Esophagus squamous epithelium (tissue), 5 donors: ENCODE measurements at places on chromosomes 6 and 20.

DNA sequence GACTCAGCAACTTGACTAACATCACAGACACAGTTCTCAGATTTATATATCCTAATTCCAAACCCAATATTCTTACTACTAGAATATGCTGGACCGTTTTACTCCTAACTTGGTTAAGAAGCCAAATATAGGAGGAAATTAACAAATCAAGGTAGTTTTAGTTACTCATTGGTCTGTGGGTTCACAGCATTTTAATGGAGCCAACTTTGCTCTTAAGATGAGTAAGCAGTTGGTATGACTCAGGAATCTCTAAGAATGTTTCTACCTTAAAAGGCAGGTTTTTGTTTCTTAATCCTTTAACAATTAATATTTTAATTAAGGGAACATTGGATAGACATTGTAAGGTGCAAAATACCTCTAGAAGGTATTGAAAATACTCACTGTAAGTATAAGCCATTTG lies 31.6 kb downstream of the OPRM1 start:
- no peak for DNase-seq

GRCh38 chr20:37545516-37545915 lies 17.8 kb upstream of the BLCAP start:
- DNase-seq: no peak

DNA sequence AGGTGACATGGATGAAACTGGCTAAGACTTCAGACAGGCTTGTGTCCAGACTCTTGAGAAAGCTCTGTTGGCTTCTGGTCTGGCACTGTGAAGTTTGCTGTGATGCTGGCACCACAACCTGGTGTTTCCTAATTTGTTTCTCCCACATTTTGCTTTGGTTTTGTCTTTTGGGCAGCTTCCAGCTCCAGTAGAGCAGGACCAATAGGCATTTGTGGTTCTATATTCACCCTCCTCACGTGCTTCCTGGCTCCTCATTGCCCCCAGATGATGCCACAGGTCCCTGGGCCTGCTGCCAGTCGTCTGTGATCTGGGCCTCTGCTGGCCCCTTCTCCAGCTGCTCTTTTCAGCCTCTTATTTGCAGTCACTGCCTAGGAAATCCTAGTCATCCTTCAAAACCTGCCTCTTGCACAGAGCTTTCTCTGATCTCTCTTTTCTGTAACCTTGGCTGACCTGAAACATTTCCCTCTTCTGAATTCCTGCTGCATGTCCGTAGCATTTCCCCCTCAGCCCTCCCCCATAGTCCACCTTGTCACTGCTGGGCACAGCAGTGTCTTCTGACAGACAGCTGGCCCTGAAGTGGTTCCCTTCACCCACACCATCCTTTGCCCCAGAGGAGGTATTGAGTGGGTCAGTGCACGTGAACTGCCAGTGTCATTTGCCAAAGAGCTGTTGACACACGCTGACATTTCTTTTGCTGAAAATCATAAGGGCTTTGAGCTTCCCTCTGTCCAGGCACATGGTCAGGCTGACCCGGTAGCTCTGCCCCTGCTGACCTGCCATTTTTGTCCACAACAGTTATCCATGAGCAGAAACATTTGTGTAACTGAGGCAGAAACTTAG lies 63.0 kb downstream of the PTPN1 start:
- DNase-seq: no peak

DNA sequence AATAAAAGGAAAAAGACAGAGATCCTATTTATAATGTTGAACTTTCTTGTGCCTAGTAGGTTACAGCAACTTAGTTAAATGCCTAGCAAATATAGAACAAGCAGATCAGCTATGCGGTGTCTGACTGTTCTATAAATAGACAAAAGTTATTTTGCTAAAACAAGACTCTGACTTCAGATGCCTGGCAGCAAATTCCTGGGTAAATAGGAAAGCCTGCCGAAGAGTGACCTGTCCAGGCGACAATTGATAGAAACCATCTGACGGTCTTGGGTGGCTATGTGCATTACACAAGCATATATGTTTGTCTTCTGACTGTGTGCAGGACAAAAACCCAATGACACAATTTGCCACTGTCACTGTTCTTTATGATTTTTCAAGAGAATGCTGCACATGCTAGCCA lies 38.0 kb upstream of the PDE10A start:
- DNase-seq: no peak

GRCh38 chr6:22512686-22513427 lies 56.5 kb upstream of the HDGFL1 start:
- DNase-seq: no peak

- no peak for DNase-seq
Measured at GRCh38 chr20:58112017-58112781, 116.3 kb downstream of the ANKRD60 start.

DNA sequence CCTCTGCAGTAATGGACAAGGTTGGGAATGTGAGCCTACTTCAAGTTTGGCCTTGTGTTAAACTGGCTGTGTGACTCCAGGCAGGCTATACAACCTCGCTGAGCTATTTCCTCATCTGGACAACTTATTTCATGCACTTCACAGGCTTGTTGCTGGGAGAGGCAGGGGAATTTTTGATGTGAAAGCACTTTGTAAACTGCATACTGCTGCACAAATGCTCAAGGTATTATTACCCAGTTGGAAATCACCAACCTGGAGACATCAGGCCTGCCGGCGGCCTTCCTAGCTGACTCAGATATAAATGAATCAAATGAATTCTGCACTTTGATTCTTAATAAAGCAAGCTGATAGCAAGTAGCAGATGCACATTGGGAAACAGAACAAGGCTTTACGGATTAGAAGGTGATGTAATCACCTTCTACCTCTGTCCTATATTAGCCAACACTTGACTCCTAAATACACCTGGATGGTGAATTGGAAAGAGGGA lies 10.1 kb downstream of the JARID2 start:
- no peak for DNase-seq

- DNase-seq: no peak
Measured at GRCh38 chr6:90110971-90111370, 185.7 kb downstream of the BACH2 start.

- no peak for DNase-seq
Measured at GRCh38 chr6:6461138-6461537, 127.4 kb upstream of the LY86 start.

- DNase-seq: no peak
Measured at GRCh38 chr6:97630604-97631003, 347.6 kb upstream of the MMS22L start.

GRCh38 chr20:3251806-3252205 lies 12.8 kb upstream of the SLC4A11 start:
- no peak for DNase-seq

DNA sequence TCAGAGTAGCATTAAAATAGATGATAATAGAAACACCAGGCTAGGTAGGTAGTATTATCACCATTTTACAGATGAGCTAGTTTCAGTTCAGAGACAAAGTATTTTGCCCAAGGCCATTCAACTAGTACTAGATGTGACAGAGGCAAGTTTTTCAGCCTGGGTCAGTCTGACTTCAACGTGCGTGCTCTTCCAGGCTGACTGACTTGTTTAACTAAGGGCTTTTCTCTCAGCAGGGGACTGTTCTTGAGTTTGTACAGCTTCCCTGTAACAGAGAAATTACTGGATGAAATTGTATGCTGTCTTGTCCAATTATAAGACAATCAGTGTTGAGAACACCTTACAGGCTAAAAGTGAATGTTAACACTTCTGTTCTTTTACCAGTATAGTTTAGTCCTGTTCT lies 333.5 kb upstream of the MAN1A1 start:
- no peak for DNase-seq

GRCh38 chr6:163930012-163930411 lies 515.5 kb downstream of the QKI start:
- no peak for DNase-seq

- DNase-seq: no peak
Measured at GRCh38 chr20:57025666-57026224, 240.7 kb downstream of the BMP7 start.

- DNase-seq: no peak
Measured at GRCh38 chr6:40909811-40910210, 129.2 kb downstream of the UNC5CL start.

GRCh38 chr20:19881080-19881840 lies 123.2 kb downstream of the RIN2 start:
- DNase-seq: no peak

DNA sequence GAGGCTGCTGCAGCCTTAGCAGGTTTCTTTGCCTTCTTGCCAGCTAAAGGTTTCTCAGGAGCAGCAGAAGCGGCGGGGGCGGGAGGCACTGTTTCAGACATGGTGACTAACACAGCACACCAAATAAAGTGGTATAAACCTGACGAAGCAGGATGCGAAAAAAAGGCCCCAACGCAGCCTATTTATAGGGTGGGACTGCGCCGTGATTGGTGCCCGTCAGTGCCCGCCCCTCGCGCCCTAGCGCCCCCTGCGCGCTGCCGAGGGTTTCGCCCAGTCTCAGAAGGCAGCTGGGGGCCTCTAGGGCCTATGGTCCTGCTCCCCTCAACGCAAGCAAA lies 55.0 kb downstream of the TRIM38 start:
- no peak for DNase-seq

- DNase-seq: no peak
Measured at GRCh38 chr6:28378644-28379043, 20.9 kb downstream of the ZSCAN12 start.

DNA sequence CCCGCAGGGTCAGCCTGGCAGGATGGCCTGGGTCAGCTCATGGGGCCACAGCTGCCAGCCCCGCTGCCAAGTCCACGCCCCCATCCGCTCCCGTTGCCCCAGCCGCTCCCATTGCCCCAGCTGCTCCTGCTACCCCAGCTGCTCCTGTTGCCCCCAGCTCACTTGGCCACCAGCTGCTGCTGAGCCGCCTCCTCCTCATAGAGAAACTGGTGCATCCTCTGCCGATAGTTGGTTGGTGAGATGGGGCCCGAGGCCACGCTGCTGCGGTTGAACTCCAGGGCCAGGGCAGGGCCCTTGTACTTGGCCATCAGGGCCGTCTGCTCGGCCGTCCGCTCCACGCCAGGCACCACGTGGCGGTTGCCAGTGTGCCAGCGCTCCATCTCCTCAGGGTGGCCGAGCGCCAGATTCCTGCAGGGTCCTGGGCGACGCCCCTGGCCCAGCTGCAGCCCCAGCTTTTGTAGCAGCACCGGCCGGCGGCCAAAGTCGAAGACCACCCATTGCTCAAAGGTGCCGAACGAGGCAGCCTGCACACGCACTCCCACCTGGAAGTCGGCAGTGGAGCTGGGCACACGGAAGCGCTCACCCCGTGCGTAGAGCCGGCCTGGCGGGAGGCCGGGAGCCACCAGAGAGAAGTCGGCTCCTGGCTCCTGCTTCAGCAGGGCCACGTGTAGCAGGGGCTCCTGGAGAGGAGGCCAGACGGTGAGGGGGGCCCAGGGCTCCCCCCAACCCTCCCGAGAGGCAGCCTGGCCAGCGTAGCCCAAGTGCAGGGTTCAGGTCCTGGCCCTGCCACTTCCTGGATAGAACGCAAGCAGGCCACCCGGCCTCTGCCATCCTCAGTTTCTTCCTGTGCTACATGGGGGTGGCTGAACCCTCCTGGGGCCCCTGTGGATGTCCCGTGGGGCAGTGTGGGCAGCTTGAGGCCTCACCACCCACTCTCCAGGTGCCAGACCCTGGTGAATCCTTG lies 4.8 kb downstream of the HELZ2 start:
- DNase-seq: no peak

DNA sequence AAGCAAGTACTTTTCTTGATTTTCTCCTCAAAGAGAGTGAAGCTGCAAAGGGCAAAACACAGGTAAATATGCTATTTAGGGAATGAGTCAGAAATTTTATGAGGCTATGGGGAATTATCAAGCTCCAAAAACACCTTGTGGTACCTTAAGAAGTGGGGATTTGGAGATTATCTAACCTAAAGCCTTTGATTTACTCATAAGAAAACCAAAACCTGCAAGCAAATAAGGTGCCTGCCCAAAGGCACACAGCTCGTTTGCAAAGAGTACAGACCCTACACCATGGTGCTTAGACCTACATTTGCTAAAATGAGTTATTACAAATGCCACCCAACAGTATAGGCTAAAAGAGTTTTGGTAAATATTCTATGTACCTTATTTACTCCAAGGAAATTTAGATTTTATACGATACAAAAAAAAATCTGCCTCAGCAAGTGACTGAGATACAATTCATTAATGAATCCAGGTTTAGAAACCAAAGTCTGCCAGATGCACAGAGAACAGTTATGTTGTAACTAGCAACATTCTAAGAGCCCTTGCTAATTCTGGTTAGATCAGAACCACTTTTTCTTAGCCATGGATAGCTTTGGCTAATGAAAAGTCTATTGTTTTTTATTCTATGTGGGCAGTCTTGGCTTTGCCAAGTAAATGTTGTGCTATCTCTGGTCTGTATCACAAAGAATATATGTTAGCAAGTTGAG lies 101.5 kb downstream of the KHDC1L start:
- DNase-seq: no peak

- no peak for DNase-seq
Measured at GRCh38 chr6:122652431-122652830, 42.2 kb downstream of the PKIB start.

GRCh38 chr6:150891888-150892485 lies 26.5 kb downstream of the MTHFD1L start:
- DNase-seq: no peak

- DNase-seq: no peak
Measured at GRCh38 chr20:4152696-4153235, 137.4 kb upstream of the RNF24 start.

GRCh38 chr6:162442687-162443086 lies 284.9 kb downstream of the PRKN start:
- DNase-seq: no peak

DNA sequence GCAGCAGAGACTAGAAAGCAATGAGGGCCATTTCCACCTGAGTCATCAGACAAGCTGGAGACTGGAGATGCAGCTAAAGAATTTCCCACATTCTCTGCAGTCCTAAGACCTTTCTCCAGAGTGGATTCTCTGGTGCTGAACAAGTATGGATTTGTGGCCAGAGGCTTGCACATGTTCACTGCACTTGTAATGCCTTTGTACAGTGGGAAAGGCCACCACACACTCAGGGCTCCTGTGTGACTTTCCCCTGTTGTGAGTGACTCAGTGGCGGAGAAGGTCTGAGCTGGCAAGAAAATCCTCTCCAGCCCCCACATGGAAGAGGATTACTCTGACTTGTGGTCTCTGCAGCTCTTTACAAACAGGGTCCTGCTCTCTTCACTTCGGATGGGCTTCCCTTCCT lies 192.3 kb downstream of the C6orf118 start:
- no peak for DNase-seq

DNA sequence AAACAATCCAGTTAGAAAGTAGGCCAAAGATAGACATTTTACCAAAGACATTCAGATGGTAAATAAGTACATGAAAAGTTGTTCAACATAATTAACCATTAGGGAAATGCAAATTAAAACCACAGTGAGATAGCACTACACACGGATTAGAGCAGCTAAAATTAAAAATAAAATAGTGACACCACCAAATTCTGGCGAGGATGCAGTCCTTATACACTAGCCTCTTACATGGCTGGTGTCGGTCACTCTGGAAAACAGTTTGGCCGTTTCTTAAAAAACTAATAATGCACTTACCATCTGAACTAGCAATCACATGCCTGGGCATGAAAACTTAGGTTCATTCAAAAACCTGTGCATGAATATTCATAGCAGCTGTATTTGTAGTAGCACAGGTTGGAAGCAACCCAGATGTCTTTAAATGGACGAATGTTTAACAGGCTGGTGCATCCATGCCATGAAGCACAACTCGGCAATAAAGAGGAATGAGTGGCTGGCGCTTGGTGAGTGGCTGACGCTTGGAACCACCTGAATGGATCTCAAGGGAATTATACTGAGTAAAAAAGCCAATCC lies 77.0 kb downstream of the FAM120B start:
- DNase-seq: no peak

- no peak for DNase-seq
Measured at GRCh38 chr6:89807581-89807980, 12.0 kb downstream of the MDN1 start.
